ENCODE measurements at places on chromosomes 6 and 20.

DNA sequence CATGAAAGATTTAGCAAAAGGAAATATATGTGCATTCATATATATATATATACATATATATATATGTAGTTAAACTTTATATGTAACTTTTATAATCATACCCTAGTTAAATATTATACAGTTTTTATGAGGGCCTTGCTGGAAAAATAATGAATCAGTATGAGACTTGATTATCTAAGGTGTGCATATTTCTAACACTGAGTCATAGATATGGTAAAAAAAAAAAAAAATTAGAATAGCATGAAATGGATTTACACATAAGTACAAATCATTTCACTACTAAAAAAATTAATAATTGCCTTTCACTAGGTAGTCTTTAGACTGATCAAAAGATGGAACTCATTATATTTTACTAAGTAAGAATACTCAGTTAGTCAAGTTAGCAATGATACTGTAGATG lies 51.3 kb upstream of the DST start:
- no peak for DNase-seq

DNA sequence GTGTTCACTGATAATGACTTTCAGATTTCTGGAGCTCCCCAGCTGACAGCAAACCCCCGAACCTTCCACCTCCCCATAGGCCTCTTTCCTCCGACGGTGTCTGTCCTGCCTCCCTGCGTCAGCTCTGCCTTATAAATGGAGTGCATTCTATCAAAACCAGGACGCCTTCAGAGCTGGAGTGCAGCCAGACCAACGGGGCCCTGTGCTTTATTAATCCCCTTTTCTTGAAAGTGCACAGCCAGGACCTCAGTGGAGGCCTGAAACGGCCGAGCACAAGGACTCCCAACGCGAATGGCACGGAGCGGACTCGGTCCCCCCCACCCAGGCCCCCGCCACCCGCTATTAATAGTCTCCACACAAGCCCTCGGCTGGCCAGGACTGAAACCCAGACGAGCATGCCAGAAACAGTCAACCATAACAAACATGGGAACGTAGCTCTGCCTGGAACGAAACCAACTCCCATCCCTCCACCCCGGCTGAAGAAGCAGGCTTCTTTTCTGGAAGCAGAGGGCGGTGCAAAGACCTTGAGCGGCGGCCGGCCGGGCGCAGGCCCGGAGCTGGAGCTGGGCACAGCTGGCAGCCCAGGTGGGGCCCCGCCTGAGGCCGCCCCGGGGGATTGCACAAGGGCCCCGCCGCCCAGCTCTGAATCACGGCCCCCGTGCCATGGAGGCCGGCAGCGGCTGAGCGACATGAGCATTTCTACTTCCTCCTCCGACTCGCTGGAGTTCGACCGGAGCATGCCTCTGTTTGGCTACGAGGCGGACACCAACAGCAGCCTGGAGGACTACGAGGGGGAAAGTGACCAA lies 42.3 kb upstream of the NAA20 start:
- no peak for DNase-seq

DNA sequence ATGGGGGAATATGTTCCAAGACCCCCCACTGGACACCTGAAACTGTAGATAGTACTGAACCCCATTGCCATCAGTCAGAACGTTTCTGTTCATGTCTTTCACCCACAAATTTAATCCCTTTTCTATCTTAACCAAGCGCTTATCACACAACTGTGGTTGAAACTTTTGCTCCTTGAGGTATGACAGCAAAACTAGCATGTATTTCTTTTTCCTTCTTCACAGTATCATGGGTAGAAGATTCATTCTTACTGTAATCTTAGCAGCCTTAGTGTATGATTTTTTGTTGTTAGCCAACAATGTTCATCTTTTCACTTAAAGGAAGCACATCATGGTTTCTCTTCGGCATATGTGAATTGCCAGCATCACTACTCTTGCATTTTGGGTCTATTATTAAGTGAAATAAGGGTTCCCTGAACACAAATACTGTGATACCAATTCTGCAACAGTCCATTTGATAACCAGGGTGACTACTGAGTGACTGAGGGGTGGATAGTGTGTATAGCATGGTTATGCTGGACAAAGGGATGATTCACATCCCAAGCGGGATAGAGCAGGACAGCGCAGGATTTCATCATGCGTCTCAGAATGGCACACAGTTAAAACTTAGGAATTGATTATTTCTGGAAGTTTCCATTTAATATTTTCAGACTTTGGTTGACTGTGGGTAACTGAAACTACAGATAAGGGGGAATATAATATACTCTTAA lies 41.8 kb downstream of the KCNS1 start:
- no peak for DNase-seq

- no peak for DNase-seq
These were observed 122.6 kb downstream of the OPRM1 start for GRCh38 chr6:154161689-154162088.

- peak; percentile 69 for DNase-seq
These were observed 199.4 kb upstream of the ZNF184 start for GRCh38 chr6:27672113-27672799.

DNA sequence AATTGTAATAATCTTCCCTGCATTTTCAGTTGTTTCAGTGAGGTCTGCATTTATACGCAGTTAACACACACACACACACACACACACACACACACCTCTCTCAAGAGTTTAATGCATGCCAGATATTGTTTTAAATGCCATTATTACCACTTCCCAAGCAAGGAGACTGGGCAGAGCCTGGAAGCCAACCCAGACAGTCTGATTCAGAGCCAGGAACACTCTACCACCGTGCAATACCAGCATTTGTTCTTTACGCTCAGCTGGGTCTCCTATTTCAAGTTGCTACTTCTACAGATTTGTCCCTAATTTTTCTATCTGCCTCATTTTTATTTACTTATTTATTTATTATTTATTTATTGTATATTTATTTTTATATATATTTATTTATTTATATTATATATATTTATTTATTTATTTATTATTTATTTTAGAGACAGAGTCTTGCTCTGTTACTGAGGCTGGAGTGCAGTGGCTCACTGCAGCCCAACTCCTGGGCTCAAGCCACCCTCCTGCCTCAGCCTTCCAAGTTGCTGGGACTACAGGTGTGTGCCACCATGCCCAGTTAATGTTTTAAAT lies 68.4 kb downstream of the PCSK2 start:
- DNase-seq, result no peak

DNA sequence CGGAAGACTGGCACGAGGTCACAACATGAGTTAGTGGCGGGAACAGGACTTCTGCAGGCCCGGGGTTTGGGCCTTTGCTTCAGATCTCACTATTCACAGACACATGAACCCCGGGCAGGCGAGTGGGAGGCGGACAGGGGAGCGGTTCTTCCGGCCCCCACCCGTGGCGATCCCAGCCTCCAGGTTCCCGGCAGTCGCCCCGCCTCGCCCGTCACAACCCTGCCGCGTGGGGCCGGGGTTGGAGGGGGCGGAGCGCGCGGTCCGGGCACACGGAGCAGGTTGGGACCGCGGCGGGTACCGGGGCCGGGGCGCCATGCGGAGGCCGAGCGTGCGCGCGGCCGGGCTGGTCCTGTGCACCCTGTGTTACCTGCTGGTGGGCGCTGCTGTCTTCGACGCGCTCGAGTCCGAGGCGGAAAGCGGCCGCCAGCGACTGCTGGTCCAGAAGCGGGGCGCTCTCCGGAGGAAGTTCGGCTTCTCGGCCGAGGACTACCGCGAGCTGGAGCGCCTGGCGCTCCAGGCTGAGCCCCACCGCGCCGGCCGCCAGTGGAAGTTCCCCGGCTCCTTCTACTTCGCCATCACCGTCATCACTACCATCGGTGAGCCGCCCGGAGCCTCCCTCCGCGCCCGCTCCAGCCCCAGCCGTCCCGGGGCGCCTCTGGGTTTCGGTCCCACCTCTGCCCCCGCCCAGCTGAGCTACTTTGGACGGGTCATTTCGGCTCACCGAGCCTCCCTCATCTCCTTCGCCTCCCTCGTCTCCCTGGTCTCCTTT lies at the start of gene KCNK15:
TSS of gene KCNK15 (plus strand) at position 268 of the 769 bp plus-strand sequence. CDS start at position 314, 46 bp downstream.
- peak; percentile 46 for DNase-seq

DNA sequence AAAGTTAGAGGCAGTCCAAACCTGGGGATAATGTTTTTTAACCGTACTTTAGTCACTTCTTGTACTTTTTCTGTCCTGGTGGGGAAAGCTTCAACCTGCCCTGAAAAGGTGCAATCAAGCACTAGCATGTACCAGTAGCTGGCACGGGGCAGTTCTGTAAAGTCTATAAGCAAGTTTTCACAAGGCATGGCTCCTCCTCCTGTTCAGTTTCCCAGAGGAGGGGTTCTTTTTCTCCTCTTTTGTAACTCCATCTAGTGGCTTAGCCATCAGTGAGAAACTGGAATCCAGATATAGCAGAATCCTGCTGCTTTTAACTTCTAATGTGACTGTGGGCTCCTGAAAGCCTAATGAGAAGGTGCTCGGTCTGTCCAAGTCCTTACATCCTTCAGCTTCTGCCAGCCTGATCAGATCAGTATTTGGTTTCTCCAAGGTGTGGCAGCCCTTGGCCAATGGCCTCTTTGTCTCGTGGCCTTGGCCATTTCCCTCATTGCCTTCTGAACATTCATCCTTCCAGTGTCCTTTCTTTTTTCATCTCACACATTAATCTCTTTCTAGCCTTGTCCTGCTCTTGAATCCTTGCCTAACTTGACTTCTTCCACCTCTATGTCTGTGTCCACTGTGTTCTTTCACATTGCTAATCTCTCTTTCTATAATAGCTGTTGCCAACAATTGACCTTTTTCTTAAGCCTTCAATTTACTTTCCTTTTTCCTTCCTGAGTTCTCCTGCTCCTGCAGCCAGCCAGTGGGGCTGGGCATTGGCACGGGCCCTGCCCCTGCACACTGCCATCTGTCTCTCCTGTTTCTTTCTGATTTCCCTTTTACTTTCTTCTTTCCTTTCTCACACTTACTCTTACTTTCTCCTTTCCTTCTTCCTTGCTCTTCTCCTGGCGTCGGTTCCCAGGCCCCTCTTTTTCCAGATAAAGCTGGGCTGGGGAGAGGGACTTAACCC lies 222.0 kb upstream of the SYNCRIP start:
- no peak for DNase-seq
